ENCODE measurements at places on chromosomes 5 and 9.

DNA sequence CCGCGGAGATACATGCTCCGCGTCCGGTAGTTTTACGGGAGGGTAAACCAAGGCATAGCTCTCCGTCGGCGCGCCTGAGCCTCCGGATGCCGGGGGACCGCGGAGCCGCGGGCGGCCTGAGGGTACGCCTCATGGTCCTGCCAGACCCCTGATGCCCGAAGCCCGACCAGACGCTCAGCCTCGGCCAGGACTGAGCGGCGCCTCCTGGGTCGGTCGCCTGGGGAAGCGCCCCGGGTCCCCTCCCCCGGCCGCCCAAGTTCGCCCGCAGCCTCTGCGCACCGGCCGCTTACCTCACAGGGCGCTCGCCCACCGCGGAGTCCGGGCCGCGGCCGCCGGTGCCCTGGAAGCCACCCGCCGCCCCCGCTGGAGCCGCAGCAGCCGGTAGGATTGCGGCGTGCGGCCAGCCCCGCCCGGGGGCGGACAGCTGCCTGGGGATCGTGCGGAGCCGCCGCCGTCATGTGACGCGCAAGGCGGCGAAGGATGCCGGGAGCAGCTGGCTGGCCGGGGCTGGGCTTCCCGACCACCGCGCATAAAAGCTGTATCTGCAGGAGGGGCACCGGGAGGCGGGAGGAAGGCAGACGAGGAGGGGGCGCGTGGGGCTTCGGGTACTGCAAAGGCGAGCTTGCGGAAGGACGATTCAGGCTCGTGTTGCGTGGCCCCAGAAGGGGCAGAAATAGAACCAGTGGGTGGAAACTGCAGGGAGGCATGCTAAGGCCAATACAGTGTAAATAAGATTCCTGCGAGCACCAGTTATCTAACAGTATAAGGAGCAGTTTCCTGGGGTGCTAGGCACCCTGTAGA, at the start of gene FBXO10:
TSS of gene FBXO10 (minus strand) at position 460 of the 801 bp plus-strand sequence. CDS start 34,612 bp downstream, outside the sequence.
- DNase-seq, result peak; percentile 57

GRCh38 chr9:32456564-32456963, 69.4 kb downstream of the RIGI start:
- no peak for DNase-seq

GRCh38 chr5:135628771-135629563, 50.2 kb upstream of the CXCL14 start:
- no peak for DNase-seq

- no peak for DNase-seq
Observed at GRCh38 chr5:125226825-125227224, 480.4 kb upstream of the ZNF608 start.

GRCh38 chr5:159833088-159833487, 83.2 kb upstream of the ADRA1B start:
- DNase-seq, result no peak

GRCh38 chr5:173598686-173599085, 17.8 kb downstream of the BOD1 start:
- no peak for DNase-seq
